ENCODE measurements at places on chromosomes 7 and 10.

GRCh38 chr10:127919418-127920271, 12.7 kb downstream of the PTPRE start:
- peak; percentile 60 for DNase-seq

DNA sequence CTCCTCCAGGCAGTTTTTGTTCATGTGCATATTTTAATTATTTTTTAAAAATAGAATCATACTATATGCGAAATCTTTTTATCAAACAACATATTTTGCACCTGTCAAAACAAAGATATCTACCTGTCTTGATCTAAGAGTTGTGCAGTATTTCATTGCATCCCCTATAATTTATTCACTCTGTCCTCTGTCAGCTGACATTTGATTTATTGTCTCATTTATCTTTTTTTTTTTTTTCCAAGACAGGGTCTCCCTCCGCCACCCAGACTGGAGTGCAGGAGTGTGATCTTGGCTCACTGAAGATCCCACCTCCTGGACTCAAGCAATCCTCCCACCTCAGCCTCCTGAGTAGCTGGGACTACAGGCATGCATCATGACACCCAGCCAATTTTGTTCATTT, 49.0 kb downstream of the PRLHR start:
- DNase-seq: no peak

DNA sequence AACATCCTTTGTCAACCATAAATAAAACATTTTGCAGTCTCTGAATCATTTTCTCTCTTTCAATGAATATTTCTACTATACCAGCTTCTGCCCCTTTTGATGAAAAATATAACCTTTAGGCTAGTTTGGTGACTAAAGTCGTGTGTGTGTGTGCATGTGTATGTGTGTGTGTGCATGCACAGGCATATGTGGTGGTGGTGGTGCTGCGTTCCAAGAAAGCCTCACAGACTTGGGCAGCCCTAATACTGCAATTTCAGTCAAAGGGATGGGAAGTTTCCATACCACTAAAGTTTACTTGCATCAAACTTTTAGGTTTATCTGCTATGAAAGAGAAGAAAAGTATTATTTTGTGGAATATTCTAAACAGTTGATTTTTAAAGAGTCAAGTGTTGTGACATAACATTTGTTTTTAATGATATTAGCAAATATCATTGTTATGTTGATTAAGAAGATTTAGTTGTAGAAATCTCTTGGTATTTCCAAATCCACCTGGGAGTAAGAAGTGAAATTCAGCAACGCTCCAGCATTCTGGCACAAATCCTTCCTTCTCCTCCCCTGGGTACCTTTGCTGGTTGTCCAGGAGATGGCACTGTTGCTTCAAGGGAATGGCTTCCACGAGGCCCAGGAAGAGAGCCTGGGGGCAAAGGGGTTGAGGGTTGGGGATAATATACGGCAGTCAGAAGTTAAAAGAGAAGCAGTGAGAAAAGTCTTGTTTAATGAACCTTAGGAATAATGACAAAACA, 41.5 kb downstream of the ASB4 start:
- DNase-seq: peak; percentile 82

DNA sequence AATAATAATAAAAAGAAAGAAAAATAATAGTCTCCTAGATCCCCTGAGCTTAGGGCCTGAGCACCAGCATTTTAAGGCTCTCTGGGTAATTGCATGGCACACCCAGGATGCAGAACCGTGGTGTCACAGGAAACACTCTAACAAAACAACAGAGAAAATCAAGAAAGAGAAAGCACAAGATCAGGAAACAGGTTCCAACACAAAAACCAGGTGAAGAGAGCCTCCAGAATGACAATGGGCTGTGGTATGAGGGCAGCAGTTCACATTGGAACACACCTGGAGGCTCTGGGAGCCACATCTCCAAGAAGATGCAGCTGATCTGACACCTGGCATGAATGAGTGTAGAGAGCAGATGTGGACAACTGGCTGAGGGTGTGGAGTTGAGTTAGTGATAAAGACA, 7.1 kb downstream of the MMRN2 start:
- DNase-seq: no peak

- DNase-seq: no peak
These were observed 480.6 kb downstream of the IPMK start for GRCh38 chr10:57786850-57787750.

- DNase-seq: no peak
These were observed 53.4 kb downstream of the TAS2R16 start for GRCh38 chr7:122942059-122942458.

GRCh38 chr10:13074563-13075451, 25.2 kb upstream of the OPTN start:
- DNase-seq: peak; percentile 89

GRCh38 chr7:41835976-41836530, 133.2 kb upstream of the INHBA start:
- DNase-seq: no peak

- peak; percentile 54 for DNase-seq
These were observed 17.4 kb downstream of the POLL start for GRCh38 chr10:101570428-101571270.

DNA sequence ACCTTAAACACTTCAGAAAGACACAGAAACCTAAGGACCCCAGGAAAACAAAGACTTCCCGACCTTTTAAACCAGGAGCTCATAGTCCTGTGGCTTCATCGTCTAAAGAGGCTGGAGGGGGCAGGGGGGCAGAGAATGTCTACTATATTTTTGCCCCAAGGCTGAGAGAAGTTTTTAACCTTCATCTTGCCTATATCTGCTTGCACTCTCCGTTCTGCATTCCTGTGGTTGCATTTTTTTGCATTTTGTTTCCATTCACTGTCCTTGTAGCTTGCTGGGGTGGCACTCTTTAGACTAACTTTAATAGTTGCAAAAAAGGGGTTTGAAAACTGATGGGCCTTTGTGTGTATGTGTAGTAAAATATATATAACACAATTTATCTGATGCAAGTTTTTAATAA, 23.7 kb downstream of the PRKAR2B start:
- DNase-seq: no peak

DNA sequence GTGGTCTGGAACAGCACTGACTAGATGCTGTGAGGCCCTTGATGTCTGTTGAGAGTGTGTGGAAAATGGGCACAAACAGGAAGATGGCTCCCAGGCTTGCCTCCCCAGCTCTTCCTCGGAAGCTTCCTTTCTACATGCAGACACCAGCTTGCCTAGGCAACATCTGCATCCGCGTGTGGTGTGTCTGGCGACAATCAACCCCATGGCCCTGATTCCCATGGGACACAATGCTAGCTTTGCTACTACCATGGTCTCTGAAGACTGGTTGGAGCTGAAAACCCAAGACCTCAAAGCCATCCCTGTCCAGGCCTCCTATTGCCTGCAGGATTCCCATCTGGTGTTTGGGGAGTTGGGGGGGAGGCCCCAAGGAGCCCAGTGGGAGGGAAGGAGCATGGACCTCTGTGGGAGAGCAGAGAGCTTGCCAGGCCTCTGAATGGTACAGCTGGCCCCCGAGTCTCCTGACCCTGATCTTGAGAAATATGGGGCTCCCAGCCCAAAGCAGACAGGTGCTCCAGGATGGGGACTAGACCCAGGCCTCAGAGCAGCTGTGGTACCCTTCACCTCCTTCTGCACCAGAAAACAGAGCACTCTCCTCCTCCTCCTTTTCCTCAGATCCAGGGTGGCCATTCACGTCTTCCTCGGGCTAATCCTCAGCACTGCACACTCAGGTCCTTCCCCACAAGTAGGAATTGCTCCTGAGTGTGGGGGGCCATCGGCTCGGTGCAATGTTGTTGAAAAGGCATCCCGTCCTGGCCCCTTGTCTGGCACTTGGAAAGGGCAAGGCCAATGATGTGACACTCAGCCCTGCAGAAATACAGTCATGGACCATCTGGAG, 57.6 kb downstream of the ARHGAP22 start:
- DNase-seq: no peak

DNA sequence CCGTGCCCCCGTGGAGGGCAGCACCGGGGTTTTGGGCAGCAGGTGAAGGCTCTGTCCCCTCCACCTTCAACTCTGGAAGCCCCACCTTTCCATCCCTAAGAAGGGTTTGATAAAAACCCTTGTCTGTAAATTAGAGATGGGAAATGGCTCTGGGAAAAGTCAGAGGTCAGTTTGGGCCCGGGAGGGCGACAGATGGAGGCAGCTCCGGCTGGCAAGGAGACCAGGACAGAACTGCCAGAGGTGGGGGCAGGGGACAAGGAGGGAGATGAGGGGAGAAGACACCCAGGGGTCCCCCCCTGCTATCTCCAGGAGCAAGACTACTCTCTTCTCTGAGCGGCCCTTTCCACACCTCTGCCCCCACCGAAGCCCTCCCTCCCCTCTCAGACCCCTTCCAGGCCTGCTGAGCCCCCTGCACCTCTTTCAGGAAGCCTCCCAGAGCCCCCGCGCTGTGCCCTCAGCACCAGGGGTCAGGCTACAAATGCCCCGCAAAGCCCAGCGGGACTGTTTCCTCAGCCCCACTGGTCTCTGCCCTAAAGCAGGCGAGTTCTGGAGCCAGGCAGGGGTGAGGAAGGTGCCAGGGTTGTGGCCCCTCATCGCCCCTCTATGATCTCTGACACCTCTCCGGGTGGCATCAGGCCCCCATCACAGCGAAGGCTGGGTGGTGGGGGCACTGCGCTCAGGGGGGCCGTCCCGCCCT, 980 bp upstream of the SH2B2 start:
- DNase-seq: no peak

GRCh38 chr10:22158426-22158825, 59.4 kb downstream of the EBLN1 start:
- DNase-seq: no peak

DNA sequence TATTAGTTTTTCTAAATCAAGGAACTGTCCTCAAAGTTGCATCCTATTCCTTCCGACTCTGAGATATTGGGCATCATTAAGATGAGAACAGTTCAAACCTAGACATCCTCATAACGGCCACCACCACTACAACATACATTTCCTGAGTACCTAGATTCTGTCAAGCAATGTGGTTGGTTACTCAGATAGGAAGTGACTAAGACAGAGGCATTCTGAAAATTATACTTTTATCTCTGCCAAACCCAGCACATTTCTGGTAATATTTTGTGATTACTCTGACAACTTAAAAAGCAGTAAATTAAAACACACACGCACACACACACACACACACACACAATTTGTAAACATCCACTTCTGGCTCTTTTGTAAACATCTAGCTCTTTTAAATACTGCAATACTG, 291.2 kb upstream of the MEOX2 start:
- DNase-seq: no peak

DNA sequence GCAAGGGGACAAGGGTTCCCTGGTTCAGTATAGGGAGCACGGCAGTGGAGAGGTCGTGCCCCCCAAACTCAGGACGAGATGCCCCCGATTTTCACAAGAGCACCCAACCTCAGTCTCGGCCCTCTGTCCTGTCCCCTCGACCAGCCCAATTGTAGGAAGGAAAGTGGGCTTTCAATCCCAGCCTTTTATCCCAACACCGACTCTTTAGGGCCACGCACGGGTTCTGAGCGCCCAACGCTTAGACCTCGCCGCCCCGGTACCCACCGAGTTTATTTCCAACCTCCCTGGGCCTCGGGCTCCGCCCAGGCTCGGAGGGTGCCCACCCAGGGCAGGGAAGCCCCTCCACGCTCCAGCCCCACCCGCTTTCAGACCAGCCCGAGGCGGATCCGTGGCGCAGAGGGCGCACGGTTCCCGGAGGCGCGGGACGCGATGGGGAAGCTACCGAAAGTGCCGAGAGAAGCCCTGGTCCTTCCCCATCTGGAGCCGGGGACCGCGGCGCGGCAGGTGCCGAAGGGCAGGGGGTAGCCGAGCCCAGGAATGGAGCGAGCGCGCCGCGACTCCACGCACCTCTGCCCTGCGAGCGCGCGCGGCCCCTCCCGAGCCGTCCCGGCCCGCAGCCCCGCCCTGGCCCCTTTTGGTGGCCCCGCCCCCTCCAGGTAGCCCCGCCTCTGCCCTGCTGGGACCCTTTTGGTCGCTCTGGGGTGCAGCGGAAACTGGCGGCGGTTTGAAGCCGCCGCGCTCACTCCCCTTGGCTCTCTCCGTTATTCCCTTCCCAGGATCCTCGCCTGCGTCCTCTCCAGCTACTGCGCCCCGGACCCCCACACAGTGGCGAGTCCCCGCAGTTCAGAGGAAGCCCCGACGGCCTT, 20.4 kb downstream of the GRID2IP start:
- peak; percentile 88 for DNase-seq

DNA sequence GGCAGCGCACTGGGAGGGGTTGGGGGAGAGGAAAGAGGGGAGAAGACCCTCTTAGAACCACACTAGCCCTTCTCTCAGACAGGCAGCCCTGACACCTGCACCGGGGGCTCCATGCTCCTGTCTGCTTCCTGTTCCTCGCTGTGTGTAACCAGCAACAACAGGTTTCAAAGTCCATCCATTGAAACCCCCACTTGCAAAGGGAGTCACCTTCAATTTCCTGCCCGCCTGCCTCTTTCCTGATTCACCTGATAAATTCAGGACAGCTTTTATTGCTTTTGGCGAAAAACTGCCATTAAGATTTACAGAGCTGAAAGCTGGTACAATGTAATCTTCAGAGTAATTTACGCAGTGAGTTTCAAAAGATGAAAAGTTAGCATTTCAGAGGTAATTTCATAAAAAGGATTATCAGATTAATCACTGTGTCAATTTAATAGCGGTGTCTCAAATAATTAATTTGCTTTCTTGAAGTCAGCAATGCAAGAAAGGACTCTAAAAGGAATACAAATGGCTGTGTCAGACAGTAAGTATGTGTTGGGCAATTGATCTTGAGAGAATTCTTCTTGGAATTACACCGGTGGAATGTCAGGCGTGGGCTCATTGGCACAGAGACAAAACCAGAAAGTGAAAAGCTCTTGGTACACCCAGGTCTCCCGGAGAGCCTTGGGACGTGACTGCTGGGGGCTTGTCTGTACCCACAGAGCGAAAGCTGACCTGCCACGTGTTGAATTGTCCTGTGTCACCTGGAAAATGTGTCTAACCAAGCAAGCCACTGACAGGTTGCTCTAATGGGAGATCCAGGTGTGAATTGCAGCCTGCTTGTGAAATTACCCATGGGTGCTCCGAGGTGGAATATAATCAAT, 60.7 kb downstream of the TMEM209 start:
- peak; percentile 27 for DNase-seq

DNA sequence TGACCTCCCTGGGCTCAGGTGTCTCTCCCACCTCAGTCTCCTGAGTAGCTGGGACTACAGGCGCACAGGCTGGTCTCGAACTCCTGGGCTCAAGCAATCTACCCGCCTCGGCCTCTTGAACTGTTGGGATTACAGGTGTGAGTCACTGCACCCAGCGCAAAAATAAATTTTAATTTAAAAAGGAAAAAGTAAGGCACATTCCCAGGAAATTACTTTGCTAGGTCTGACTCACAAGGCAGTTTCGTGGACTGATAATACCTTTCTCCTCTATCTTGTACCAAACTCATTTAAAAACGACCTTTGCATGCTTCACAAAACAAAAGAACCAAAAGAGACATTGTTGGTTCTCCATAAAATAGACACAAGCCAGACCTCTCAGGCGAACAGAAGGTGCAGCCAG, 29.7 kb downstream of the PARP12 start:
- DNase-seq: no peak

DNA sequence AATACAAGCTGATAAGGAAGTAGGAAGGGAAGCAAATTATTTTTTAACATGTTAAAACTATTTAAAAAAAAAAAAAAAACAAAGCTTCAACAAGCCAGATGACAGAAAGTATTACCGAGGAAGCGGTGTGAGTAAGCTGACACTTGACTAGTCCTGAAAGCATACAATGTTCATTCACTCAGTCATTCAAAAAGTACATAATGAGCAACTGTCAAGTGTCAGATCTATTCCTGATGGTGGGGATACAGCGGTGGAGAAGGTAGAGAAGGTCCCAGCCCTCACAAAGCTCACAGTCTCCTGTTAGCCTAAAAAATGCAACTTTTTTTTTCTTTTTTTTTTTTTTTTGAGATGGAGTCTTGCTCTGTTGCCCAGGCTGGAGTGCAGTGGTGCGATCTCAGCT, 40.0 kb downstream of the RAPGEF5 start:
- DNase-seq: no peak

All from iPS-NIHi11 (cell line).